ENCODE measurements at places on chromosomes 4 and X.

DNA sequence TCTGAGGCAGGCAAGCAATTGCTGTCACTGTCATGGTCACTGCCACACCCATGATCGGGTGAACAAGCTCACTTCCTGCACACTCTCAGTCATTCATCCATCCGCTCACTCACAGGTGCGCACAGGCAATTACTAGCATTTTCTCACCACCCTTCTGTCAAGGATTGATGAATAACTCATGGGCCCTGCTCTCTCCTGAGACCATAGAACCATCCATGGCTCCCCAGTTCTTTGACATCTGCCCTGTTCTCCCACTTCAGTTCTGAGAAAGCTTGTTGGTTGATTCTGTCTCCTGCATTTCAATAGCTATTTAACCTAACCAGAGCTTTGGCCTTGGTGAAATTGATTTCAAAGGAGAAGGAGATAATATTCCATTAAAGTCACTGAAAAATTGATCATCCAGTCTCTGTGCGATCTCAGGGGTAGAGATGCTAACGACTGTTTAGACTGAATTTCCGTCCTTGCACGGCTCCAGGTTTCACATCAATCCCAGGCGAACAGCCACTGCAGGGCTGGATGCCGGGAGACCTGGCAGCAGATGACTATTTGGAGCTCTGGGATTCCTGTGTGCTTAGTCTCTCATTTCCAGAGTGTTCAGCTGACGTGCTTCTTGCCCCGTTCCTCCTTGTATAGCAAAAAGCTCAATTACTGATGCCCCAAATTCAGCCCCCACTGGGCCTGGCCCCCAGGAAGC lies 36.9 kb upstream of the ADRA2C start:
- no peak for DNase-seq

- DNase-seq: no peak
Observed at GRCh38 chr4:89837993-89838390, 1.0 kb upstream of the SNCA start.

DNA sequence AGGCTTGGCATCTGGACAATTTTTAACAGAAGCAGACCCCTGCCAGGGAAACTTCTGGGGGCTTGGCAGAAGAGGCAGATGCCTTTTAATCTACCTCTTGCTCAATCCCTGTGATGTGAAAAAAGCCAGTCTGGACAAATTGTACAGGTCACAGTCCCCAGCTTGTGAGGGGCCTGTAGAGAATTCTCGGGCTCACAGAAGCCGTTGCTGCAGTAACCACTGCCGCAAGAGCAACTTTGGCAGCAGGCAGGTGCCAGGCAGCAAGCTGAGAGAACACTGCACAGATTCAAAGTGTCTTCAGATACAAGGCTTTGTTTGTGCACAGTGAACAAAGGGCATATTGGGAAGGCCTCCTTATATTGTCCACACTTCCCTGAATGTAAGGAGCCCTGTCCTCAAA lies 11.7 kb downstream of the GPKOW start:
- no peak for DNase-seq

- DNase-seq: no peak
Observed at GRCh38 chr4:168019019-168019651, 73.2 kb upstream of the ANXA10 start.

- DNase-seq: no peak
Observed at GRCh38 chrX:44352758-44353157, 9.3 kb upstream of the EFHC2 start.

DNA sequence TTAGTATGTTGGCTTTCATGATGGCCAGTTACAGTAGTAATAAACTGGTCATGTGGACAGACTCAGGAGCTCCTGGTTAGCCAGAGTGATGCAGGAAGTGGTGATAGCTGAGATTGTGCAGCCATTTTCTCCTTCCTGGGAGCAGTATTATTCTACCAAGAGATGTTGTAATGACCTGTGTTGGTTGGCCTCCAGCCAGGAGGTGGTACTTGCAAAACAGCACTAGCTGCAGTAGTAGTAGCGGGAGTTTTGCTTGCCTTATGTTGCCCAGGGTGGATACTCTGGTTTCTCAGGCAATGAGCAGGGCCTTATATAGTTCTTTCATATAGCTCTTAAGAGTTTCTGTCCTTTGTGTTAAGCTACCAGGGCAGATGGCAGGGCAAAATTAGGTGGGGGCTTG lies 998.8 kb downstream of the GLUD2 start:
- DNase-seq: no peak

GRCh38 chrX:10135561-10136399 lies 21.0 kb upstream of the CLCN4 start:
- DNase-seq: no peak

DNA sequence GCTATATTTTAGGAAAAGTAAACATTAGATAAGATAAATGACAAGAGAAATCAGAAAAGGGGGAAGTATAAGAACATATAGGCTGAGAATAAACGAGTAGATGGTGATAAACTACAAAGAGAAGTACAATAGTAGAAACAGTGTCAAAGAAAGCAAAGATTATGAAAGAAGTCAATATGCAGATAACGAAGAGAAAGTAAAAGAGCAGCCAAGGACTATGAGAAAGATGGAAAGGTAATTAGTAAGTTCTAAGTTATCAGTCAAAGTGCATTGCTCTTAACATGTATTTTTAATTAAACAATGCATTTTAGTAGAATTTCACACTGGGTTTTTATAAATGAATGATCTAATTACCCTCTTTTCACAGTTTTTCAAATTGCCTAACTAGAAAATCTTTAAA lies 1801.3 kb upstream of the PCDH10 start:
- DNase-seq: no peak

- DNase-seq: no peak
Observed at GRCh38 chr4:67546004-67546356, 677 bp upstream of the CENPC start.

- DNase-seq: no peak
Observed at GRCh38 chrX:155874571-155875244, 6.4 kb upstream of the VAMP7 start.

DNA sequence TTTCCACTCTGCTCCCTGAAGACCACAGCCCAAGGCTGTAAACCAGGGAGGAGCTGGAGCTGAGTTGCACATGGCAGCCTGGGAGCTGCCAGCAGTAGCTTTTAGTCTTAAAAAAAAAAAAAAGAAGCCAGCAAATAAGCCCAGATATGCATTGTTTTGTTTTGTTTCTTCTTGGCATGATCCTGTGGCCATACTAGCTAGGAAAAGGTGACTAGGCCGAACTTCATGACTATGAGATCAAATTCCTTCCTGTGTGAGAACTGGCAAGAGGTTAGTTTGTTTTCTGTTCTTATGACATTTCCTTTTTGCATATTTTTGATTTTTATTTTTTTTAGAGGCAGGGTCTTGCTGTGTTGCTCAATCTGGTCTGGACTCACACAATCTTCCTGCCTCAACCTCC lies 323.3 kb downstream of the DCTD start:
- DNase-seq: no peak

- DNase-seq: no peak
Observed at GRCh38 chr4:6763330-6763851, 19.1 kb upstream of the KIAA0232 start.

GRCh38 chr4:119489305-119489704 lies 139.3 kb downstream of the PDE5A start:
- no peak for DNase-seq

- DNase-seq: no peak
Observed at GRCh38 chrX:31132821-31133241, 61.0 kb upstream of the FTHL17 start.

DNA sequence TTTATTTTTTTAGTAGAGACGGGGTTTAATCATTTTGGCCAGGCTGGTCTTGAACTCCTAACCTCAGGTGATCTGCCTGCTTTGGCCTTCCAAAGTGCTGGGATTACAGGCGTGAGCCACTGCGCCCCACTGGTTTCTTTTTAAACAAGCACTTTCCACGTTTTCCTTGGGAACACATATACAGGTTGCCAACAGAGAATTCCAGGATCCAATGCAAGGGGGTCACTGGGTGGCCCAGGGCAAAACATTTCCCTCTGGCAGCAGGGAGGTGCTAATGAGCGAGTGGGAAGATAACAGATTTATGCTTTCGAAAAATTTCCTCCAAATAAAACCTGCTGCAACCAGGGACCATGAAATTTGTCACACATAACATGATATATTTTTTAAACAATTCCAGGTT lies 41.1 kb downstream of the ADRA2C start:
- DNase-seq: no peak

DNA sequence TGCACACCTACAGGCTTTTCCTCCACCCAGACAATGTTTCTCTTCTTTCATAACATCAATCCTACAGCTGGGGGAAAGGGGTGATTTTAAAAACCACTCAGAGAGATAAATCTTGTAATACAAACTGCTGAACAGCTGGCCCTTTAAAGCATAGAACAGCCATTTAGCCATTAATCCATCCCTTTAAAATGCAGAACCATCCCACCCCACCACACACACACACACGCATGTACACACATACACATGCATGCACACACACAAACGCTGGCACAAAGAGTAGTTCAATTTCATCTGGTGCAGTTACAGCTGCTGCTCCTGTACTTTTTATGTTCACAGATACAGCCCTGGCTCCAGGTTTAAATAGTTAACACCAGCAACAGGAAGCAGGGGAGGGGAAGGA lies 426.1 kb downstream of the MID1IP1 start:
- DNase-seq: no peak

GRCh38 chr4:163167333-163167626 lies 590 bp upstream of the NAF1 start:
- DNase-seq: no peak

GRCh38 chrX:8500203-8500602 lies 35.6 kb downstream of the VCX3B start:
- no peak for DNase-seq

DNA sequence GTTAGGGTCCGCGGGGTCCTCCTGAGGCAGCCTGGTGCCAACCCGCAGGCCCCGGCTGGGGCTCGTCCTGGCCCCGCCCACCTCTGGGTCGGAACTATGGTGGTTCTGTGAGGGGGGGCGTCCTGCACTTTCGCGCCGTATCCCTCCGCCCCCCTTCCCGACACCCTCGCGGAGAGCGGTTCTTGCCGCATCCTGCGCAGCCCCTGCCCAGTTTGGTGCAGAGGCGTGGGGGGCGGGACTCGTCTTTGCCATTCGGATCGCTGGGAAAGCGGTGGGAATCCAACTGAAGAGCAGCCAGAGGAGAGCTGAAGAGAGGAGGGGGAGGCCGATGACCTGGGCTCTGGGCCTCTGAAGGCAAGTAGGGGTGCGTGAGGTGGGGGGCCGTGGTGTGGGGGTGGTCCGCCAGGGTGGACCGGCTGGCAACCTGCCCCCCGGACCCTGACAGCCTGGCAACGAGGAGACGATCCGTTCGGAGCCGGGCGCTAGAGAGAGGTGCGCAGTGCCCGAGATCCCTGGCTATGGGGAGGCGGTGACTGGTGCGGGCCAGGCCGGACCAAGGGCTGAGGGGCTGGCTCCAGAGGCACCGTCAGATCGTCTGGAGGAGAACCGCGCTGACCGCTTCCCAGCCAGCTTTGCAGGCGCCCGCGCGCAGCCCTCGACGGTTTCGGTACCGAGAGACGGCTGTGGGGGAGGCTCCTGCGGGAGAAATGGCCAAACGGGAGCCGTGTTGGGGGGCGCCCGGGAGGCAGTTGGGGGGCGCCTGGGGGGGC lies at the start of gene GPRASP1:
TSS of gene GPRASP1 (plus strand) at position 242 of the 770 bp plus-strand sequence. CDS start 2,431 bp downstream, outside the sequence.
- no peak for DNase-seq

GRCh38 chr4:113223001-113223400 lies 173.5 kb downstream of the ANK2 start:
- no peak for DNase-seq

- DNase-seq: no peak
Observed at GRCh38 chr4:16289897-16290554, 63.8 kb upstream of the TAPT1 start.

DNA sequence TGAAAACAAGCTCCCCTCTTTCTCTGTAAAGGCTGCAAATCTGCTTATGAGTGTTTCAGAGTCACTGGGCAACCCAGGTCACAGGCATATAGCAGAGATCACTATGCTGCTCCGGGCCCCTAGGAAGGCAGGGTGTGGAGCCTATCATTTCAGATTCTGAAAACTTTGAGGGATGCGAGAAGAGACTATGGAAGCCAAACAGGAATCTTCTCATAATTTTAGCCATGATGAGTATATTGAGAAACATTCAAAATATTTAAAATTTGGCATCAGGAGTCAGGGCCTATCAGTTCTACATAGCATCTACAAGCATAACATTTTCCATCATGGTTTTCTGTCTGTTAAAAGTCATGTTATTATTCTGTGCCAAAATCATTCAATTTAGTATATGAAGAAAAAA lies 61.7 kb upstream of the ATXN3L start:
- DNase-seq: no peak

- DNase-seq: no peak
Observed at GRCh38 chr4:121015421-121015820, 56.9 kb downstream of the NDNF start.

GRCh38 chrX:95860127-95860526 lies 824.5 kb upstream of the DIAPH2 start:
- DNase-seq: no peak

DNA sequence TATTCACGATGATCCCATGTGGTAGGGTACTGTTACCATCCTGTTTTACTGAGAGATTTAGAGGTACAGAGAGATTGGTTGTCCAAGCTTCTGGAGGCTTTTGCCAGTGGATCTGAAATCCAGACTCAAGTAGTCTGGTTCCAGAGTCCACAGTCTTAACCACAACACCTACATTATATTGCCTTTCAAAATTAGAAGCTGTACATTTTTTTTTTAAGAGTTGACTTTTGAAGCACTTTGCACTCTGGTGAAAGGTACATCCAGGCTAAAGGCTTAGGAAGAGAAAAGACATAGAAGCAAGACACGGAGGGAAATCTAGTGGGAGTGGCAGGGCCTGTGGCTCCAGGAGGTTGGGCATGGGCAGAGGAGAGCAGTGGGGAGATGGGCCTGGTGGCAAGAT lies 122.1 kb downstream of the AFF1 start:
- DNase-seq: no peak

GRCh38 chr4:22456291-22456690 lies 59.6 kb downstream of the ADGRA3 start:
- no peak for DNase-seq

- no peak for DNase-seq
Observed at GRCh38 chrX:9231491-9231890, 197.6 kb upstream of the FAM9B start.

DNA sequence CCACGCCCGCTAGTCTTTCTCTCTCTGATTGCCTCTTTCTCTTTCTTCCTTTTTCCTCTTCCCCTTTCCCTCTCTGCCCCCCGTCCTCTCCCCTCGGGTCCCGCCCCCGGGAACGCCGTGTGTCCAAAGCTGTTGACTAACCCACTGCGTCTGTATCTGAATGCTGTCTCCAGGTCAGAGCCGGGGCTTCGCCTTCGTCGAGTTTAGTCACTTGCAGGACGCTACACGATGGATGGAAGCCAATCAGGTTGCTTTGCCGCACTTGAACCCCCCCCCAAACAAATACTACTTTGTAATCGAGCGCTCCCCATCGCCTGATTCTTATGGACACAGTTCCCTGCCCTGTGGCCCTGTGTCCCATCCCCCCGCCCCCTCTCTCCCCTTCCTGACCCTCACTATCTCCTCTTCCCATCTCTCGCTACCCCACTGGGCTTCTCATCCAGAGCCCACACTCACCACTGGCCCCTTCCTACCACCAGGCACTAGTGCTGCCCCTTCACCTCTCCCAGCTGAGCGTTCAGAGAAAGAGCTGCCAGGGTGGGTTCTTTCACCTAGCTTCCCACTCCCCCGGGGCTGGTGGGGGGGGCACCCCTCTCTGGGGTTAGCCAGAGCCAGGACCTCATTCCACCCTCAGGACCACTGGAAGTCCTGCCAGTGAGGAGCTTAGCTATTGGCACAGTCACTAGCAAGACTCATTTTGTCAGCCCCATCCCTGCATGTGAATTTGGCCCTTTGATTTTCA lies 18.6 kb upstream of the UBA1 start:
- DNase-seq: no peak
